ENCODE measurements at places on chromosomes 11 and 22.

DNA sequence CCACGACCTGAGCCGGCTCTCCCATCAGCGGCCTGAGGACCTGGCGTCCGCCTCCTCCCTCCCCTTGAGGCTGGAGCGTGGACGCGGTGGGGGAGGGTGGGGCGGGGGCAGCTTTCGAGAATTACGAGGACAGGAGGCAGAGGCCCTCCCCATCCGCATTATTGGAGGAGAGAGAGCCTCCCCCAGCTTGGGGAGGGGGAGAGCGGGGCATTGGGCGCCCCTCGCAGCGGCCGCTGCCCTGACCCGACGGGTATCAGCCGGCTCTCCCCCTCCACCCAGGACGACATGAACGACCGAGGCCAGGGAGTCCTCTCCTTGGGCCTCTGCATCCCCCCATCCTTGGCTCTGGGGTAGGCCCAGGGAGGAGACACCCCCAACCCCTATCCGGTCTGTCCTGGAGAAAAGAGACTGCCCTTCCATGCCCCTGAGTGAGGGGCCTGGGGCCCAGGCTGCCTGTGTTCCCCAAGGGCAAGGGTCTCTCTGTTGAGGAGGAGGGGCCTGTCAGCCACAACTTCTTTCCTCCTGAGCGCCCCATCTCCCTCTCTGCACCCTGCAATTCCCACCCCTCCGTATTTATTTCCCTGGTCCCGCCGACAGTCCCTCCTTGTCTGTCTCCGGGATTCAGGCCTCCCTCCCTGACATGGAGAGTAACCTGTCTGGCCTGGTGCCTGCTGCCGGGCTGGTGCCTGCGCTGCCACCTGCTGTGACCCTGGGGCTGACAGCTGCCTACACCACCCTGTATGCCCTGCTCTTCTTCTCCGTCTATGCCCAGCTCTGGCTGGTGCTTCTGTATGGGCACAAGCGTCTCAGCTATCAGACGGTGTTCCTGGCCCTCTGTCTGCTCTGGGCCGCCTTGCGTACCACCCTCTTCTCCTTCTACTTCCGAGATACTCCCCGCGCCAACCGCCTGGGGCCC is 495 bp downstream of the GPR137 start:
- DNase-seq = no peak

DNA sequence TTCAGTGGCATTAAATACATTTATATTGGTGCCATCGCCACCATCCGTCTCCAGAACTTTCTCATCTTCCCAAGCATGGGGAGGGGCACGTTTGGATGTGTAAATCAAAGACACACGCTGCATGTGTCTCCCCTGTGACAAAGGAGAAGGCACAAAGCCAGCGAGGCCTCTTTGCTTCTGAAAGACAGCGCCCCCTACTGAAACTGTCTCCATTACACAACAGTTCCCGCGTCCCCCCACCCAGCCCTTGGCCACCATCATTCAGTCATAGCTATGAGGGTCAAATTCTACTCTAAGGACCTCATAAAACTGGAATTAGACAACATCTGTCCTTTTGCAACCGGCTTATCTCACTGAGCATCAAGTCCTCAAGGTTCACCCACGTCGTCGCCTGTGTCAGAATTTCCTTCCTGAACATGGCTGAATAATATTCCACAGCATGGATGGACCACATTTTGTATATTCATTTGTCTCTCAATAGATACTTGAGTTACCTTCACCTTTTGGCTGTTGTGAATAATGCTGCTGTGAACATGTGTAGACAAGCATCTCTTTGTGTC is 64.8 kb downstream of the IGF2 start:
- DNase-seq = no peak

DNA sequence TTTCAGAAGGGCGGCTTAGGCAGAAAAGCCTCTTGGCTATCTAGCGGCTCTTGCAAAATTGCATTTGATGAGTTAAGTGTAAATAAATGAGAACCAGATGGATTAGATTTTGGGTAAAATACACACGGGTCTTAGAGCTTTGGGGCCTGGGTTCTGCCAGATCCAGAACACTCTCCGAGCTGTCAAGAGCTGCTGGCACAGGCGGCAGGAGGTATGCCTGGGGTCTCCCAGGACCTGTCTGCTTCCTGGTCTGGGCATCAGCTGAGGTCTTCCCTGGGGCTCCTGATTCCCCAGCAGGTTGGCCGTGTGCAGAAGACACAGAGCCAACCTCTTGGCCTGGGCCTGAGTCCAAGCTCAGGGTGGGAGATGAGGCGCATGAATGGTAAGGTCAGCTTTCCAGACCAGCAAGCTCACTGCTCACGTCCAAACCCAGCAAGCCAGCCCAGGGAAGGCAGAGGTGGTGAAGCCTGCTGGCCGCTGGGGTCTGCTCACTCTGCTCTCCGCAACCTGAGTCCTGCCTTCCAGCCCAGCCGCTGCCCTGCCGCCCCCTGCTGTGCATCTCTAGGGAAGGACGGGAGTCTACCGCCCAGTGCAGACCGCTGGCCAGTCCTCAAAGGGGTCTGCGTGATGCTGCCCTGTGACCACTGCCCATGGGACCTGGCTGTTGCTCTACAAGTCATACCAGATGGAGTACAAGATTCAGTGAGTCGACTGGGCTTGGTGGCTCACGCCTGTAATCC is 44.9 kb downstream of the SCUBE1 start:
- no peak for DNase-seq

DNA sequence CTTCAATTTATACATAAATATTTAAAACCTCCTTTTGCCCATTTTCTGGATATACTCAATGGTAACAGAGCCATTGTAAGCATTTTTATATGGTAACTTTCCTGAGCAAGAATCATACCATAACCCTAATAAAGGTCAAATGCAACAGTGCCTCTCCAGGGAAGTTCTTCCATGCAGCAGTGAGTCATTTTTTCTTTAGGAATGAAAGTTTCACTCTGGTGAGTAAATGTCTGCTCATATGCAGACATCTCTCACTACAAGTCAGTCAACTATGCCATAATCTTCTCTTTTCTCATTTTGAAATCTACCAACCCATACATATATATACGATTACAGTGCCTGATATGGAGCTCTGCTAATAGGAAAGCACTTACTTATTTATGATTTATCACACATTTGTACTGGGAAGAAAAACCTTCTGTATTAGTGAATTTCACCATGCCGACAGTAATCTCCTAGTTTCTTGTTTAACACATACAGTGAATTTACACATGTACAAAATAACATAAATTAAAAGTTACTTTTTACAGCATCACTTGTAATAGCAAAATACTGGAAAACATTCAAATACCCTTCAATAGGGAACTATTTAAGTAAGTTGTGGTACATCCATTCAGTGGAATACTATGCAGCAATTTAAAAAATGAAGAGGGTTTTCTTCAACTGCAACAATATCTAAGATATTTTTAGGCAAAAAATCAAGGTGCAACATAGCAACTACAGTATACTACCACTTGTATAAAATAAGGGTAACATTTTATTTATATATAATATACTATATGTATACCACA is 16.0 kb downstream of the STK33 start:
- DNase-seq = no peak

DNA sequence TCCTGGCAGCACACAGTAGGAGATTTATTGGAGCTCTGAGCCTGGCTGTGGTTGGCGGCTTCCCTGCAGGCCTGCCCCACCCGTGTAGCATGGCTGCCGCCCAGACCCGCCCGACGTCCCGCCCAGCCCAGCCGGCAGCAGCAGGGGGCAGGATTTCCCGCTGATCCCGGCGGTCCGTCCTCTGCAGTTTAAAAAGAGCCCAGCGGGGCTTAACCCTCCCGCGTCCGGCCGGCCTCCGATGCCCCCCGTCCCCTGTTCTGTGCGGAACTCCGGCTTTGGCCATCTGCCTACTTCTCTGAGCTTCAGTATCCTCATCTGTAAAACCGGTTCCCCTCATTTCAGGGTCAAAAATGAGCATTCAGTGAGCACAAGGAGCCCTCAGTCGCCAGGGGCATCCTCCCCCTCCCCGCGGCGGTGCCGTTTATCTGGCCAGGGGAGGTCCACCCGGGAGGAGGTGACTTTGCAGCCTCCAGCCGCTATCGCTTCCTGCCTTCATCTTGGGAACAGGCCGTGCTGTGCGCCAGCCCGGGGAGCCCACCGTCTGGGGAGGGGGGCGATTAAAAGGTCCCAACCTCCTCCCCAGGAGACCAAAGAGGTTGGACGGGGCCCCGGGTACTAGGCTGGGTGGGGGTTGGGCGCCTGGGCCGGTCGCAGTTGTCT is at the start of gene GAS2L1:
GAS2L1 (plus strand) TSS at position 476 of the 660 bp plus-strand sequence. CDS start 1,456 bp downstream, outside the sequence.
- DNase-seq = peak; percentile 71
